ENCODE measurements at places on chromosomes 12 and 14.

GRCh38 chr14:90574188-90575131 is 177.6 kb downstream of the CALM1 start:
- peak; percentile 71 for DNase-seq
- peaks cover 21% of the 10 kb centered on the region for H3K4me1 ChIP-seq
- H3K27ac ChIP-seq, result no peak overlapping the region
- no peak overlapping the region for H3K4me3 ChIP-seq
- no peaks in the 10 kb centered on the region for H3K27me3 ChIP-seq
- H3K36me3 ChIP-seq, result peaks cover 17% of the 10 kb centered on the region

GRCh38 chr12:46459861-46460545 is 87.4 kb upstream of the SLC38A2 start:
- H3K36me3 ChIP-seq, result no peaks in the 10 kb centered on the region
- DNase-seq, result no peak
- H3K27me3 ChIP-seq, result no peaks in the 10 kb centered on the region
- H3K4me1 ChIP-seq, result peaks cover 57% of the 10 kb centered on the region
- H3K4me3 ChIP-seq, result no peak overlapping the region

DNA sequence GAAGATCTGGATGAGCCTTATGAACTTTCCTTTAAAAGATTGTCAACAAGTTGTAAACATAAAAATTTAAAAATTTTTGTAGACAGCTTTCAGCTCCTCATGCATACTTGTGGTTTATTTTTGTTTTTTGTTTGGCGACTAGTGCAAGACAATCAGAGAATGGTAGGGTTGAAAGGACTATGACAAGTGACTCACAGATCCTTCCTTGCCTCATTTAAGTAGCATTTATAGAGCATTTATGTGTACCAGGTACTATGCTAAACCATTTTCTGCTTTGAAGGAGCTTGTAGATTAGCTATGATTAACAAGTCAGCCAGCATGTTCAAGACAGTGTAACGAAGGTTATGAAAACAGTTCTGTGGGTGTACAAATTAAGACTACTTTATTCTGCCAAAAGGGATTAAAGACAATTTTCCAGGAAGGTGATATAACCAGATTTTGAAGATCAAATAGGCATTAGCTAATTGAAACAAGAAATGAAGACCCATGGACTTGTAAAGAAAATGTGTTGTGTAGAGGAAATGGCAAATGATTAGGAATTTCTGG is 122.0 kb downstream of the PCNX1 start:
- no peaks in the 10 kb centered on the region for H3K4me1 ChIP-seq
- no peaks in the 10 kb centered on the region for H3K27me3 ChIP-seq

GRCh38 chr12:53208877-53209463 is 1.9 kb upstream of the ITGB7 start:
- H3K4me3 ChIP-seq, result no peak overlapping the region
- H3K27ac ChIP-seq, result no peak overlapping the region
- H3K27me3 ChIP-seq, result no peaks in the 10 kb centered on the region
- H3K36me3 ChIP-seq, result peaks cover 35% of the 10 kb centered on the region
- DNase-seq, result no peak

- H3K27me3 ChIP-seq, result no peaks in the 10 kb centered on the region
- no peak overlapping the region for H3K4me3 ChIP-seq
- H3K36me3 ChIP-seq, result no peaks in the 10 kb centered on the region
- H3K4me1 ChIP-seq, result no peaks in the 10 kb centered on the region
- DNase-seq, result no peak
- no peak overlapping the region for H3K27ac ChIP-seq
These were observed 362.9 kb downstream of the EMP1 start for GRCh38 chr12:13559318-13559978.

DNA sequence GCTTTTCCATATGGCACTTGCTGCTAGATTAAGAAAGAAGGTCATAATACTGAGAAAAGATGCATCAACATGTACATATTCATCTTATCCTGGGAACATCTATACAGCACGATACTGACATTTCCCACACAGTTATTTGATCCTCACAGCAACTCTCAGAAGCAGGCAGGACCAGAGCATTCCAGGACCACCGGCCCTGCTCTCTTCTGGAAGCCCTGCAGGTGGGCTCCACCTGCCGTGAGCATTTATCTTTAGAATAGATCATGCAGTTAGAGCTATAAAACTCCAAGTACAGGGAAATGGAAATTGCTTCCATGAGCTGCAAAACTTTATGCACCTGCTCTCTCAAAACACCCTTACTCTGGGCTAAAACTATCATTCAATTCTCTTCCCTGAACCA is 5.5 kb upstream of the BDKRB1 start:
- no peak overlapping the region for H3K4me3 ChIP-seq
- H3K4me1 ChIP-seq, result no peaks in the 10 kb centered on the region
- H3K27ac ChIP-seq, result no peak overlapping the region
- H3K36me3 ChIP-seq, result no peaks in the 10 kb centered on the region
- DNase-seq, result no peak
- peaks cover 10% of the 10 kb centered on the region for H3K27me3 ChIP-seq

- no peak overlapping the region for H3K4me3 ChIP-seq
- no peaks in the 10 kb centered on the region for H3K27me3 ChIP-seq
- H3K36me3 ChIP-seq, result no peaks in the 10 kb centered on the region
- H3K27ac ChIP-seq, result no peak overlapping the region
- H3K4me1 ChIP-seq, result no peaks in the 10 kb centered on the region
These were observed 70.1 kb downstream of the PRKD1 start for GRCh38 chr14:29857551-29857950.

- DNase-seq, result no peak
- no peak overlapping the region for H3K27ac ChIP-seq
- no peaks in the 10 kb centered on the region for H3K4me1 ChIP-seq
- H3K36me3 ChIP-seq, result no peaks in the 10 kb centered on the region
- H3K27me3 ChIP-seq, result no peaks in the 10 kb centered on the region
These were observed 291.4 kb downstream of the NAV3 start for GRCh38 chr12:78121969-78122610.

DNA sequence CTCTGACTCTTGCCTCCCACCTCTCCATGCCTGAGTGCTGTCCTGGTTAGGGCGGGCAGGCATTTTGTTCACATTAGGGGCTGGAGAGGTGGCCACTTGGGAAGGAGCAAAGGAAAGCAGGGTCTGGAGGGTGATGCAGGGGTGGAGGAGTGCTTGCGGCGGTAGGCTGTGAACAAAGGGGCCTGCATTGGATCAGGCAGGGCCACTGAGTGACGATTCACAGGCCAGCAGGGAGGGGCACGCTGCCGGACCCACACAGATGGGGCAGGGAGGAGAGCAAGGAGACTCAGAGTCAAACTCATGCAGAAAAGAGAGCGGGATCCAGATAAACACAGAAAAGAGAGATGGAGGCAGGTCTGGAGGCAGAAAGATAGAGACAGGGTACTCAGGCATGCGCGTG is 58.4 kb upstream of the TBX3 start:
- H3K4me3 ChIP-seq, result no peak overlapping the region
- H3K27me3 ChIP-seq, result peaks cover 7% of the 10 kb centered on the region
- DNase-seq, result no peak
- H3K27ac ChIP-seq, result no peak overlapping the region
- no peaks in the 10 kb centered on the region for H3K4me1 ChIP-seq

- H3K27me3 ChIP-seq, result no peaks in the 10 kb centered on the region
- H3K4me1 ChIP-seq, result peaks cover 81% of the 10 kb centered on the region
- H3K4me3 ChIP-seq, result peak overlapping the region; percentile 69
- H3K36me3 ChIP-seq, result peaks cover 23% of the 10 kb centered on the region
- peak overlapping the region; percentile 96 for H3K27ac ChIP-seq
These were observed 1.0 kb upstream of the NR4A1 start for GRCh38 chr12:52050116-52050757.

- peaks cover 19% of the 10 kb centered on the region for H3K4me1 ChIP-seq
- H3K27ac ChIP-seq, result peak overlapping the region; percentile 41
- no peak for DNase-seq
- no peaks in the 10 kb centered on the region for H3K36me3 ChIP-seq
- no peak overlapping the region for H3K4me3 ChIP-seq
These were observed 24.3 kb downstream of the HIF1A start for GRCh38 chr14:61719344-61720293.

GRCh38 chr12:127964717-127965116 is 302.3 kb upstream of the TMEM132C start:
- no peak for DNase-seq
- H3K36me3 ChIP-seq, result no peaks in the 10 kb centered on the region
- H3K27me3 ChIP-seq, result no peaks in the 10 kb centered on the region
- H3K4me3 ChIP-seq, result no peak overlapping the region
- H3K4me1 ChIP-seq, result no peaks in the 10 kb centered on the region

GRCh38 chr12:120903412-120904196 is 554 bp downstream of the SPPL3 start:
- DNase-seq, result peak; percentile 52
- H3K36me3 ChIP-seq, result peaks cover 11% of the 10 kb centered on the region
- no peaks in the 10 kb centered on the region for H3K27me3 ChIP-seq
- peak overlapping the region; percentile 91 for H3K4me3 ChIP-seq

- no peaks in the 10 kb centered on the region for H3K36me3 ChIP-seq
- no peaks in the 10 kb centered on the region for H3K27me3 ChIP-seq
- no peaks in the 10 kb centered on the region for H3K4me1 ChIP-seq
- DNase-seq, result no peak
- no peak overlapping the region for H3K27ac ChIP-seq
- no peak overlapping the region for H3K4me3 ChIP-seq
These were observed 87.9 kb upstream of the IGF1 start for GRCh38 chr12:102568276-102568675.

GRCh38 chr12:26696613-26697092 is 136.3 kb downstream of the ITPR2 start:
- no peaks in the 10 kb centered on the region for H3K27me3 ChIP-seq
- peaks cover 77% of the 10 kb centered on the region for H3K36me3 ChIP-seq
- H3K27ac ChIP-seq, result no peak overlapping the region
- H3K4me3 ChIP-seq, result no peak overlapping the region

GRCh38 chr12:47134005-47134404 is 54.2 kb upstream of the AMIGO2 start:
- H3K27me3 ChIP-seq, result no peaks in the 10 kb centered on the region
- peaks cover 11% of the 10 kb centered on the region for H3K4me1 ChIP-seq
- no peaks in the 10 kb centered on the region for H3K36me3 ChIP-seq
- no peak for DNase-seq
- no peak overlapping the region for H3K4me3 ChIP-seq
- no peak overlapping the region for H3K27ac ChIP-seq

- no peaks in the 10 kb centered on the region for H3K36me3 ChIP-seq
- H3K27me3 ChIP-seq, result no peaks in the 10 kb centered on the region
- no peak overlapping the region for H3K27ac ChIP-seq
These were observed 21.8 kb downstream of the VDR start for GRCh38 chr12:47882781-47883546.

- no peaks in the 10 kb centered on the region for H3K36me3 ChIP-seq
- no peaks in the 10 kb centered on the region for H3K27me3 ChIP-seq
- H3K4me1 ChIP-seq, result no peaks in the 10 kb centered on the region
- peak; percentile 75 for DNase-seq
- H3K27ac ChIP-seq, result no peak overlapping the region
These were observed 17.5 kb downstream of the RAD51B start for GRCh38 chr14:67837011-67837624.

DNA sequence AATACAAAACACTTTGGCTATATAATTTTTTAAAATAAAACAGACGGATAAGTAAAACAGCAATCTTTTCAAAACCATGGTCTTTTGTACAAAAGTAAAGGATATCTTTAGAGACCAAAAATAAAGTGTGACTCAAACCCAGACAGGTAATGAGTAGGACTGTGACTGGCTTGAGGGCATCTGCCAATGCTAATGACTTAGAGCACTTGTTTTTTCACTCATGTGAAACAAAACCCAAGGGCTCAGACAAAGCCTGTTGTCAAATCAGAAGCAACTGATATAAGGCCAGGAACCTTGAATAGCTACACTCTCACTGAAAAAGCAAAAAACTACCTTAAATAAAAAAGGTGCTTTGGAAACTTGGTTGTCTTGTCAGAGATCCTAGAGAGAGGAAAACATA is 357.4 kb downstream of the TMEM117 start:
- H3K4me3 ChIP-seq, result no peak overlapping the region
- H3K27me3 ChIP-seq, result no peaks in the 10 kb centered on the region
- H3K27ac ChIP-seq, result no peak overlapping the region
- DNase-seq, result no peak
- no peaks in the 10 kb centered on the region for H3K4me1 ChIP-seq

DNA sequence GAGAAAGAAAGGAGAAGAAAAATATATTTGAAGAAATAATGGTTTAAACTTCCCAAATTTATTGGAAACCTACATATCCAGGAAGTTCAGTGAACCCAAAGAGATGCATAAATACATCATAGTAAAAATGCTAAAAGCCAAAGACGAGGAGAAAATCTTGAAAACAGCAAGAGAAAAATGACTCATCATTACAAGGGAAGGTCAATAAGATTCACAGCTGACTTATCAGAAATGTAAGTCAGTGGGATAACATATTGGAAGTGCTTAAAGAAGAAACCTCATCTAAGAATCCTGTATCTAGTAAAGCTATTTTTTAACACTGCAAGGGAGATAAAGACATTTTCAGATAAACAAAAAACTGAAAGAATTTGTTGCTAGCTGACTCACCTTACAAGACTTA is 19.9 kb downstream of the RIC8B start:
- H3K27ac ChIP-seq, result no peak overlapping the region
- no peak for DNase-seq
- no peak overlapping the region for H3K4me3 ChIP-seq

DNA sequence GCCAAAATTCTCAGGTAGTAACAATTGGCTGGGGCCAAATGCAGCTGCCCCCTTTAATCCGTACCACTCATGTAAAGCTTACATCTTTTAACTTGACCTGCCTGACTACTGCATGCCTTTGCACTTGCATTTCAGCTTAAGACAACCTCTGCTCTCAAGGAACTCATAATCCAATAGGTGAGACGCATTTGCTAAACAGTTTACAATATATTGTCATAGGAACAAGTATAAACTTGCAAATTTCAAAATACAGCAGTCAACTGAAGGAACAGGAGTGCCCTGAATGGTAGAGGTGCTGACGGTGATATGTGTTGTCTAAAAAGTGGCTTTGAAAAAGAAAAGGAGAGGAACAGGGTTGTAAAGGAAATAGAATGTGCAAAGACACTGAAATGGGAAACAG is 3.6 kb upstream of the BRMS1L start:
- no peak overlapping the region for H3K27ac ChIP-seq
- no peak overlapping the region for H3K4me3 ChIP-seq
- DNase-seq, result no peak
- H3K27me3 ChIP-seq, result no peaks in the 10 kb centered on the region
- H3K4me1 ChIP-seq, result peaks cover 10% of the 10 kb centered on the region

- no peaks in the 10 kb centered on the region for H3K27me3 ChIP-seq
- DNase-seq, result no peak
- H3K36me3 ChIP-seq, result no peaks in the 10 kb centered on the region
- no peaks in the 10 kb centered on the region for H3K4me1 ChIP-seq
These were observed 231.6 kb downstream of the RAD51B start for GRCh38 chr14:68051146-68051545.

GRCh38 chr12:16785953-16786352 is 180.0 kb upstream of the LMO3 start:
- H3K27me3 ChIP-seq, result no peaks in the 10 kb centered on the region
- H3K27ac ChIP-seq, result no peak overlapping the region
- H3K4me1 ChIP-seq, result no peaks in the 10 kb centered on the region
- DNase-seq, result no peak
- no peaks in the 10 kb centered on the region for H3K36me3 ChIP-seq
- H3K4me3 ChIP-seq, result no peak overlapping the region

- H3K36me3 ChIP-seq, result no peaks in the 10 kb centered on the region
- peaks cover 14% of the 10 kb centered on the region for H3K4me1 ChIP-seq
- DNase-seq, result no peak
- no peaks in the 10 kb centered on the region for H3K27me3 ChIP-seq
- no peak overlapping the region for H3K27ac ChIP-seq
These were observed 104.6 kb downstream of the ITPR2 start for GRCh38 chr12:26728205-26729050.

GRCh38 chr12:14283489-14284144 is 81.9 kb upstream of the ATF7IP start:
- H3K27ac ChIP-seq, result peak overlapping the region; percentile 62
- H3K36me3 ChIP-seq, result no peaks in the 10 kb centered on the region
- H3K4me3 ChIP-seq, result no peak overlapping the region
- peaks cover 3% of the 10 kb centered on the region for H3K4me1 ChIP-seq
- H3K27me3 ChIP-seq, result no peaks in the 10 kb centered on the region
- no peak for DNase-seq
